ENCODE measurements at places on chromosomes 2 and 18. TPM values are rescaled to one million over a fixed set of nuclear protein-coding genes. Genes with fewer than 3 reads are reported as not detected.

Gene DTNB
- 1.1 TPM for total RNA-seq

Gene SLC9A2
- not detected for total RNA-seq

GRCh38 chr2:119248751-119249150 lies 25.1 kb downstream of the STEAP3 start:
- peaks cover 4% of the 10 kb centered on the region for H3K36me3 ChIP-seq
- no peak for DNase-seq
- peaks cover 32% of the 10 kb centered on the region for H3K4me1 ChIP-seq
- no peak overlapping the region for H3K4me3 ChIP-seq

DNA sequence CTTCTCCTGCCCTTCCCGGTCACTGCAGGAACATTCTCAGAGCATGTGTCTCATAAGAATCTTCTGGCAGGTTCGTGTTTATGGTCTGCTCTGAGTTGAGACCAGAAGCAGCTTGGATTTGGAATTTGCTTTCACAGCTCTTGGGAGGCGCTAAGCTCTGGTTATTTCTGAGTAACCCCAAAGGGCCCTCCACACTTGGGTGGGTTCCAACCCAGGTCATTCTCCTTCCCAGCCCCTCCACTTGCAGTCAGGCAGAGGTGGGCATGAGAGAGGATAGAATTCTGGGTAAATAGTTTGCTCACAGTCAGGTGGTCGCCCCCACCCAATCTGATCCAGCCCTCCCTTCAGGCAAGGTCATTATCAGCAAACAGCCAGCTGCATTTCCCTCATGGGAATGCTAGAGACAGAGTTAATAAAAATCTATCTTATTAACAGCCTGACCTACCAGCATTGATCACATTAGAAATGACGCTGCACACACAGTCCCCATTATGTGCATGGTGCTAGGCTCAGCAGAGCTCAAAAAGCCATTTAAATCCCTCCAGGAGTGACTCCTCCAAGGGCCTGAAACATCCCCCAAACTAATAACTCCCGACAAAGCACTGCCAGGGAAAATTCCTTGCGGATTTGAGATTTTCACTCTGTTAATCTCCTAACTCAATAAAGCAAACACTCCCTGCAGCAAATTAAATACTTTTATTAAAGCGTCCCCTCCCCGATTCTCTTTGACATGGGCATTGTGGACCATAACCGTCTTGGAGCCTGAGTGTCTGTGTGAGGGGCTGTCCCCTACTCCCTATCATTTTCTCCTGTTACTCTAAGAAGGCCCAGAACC lies 61.9 kb downstream of the SLC4A5 start:
- no peak overlapping the region for H3K27ac ChIP-seq
- H3K4me1 ChIP-seq: no peaks in the 10 kb centered on the region
- DNase-seq: no peak
- no peak overlapping the region for H3K4me3 ChIP-seq
- no peaks in the 10 kb centered on the region for H3K27me3 ChIP-seq

All from GM23248 (cell line).